B cell (primary cell): ENCODE measurements at places on chromosomes 13 and 19. TPM values are rescaled to one million over a fixed set of nuclear protein-coding genes. Genes with fewer than 3 reads are reported as not detected.

Gene KLK15
- total RNA-seq = not detected in 2 replicates

Gene ZNF14
- total RNA-seq = 21.0 and 22.5 TPM in 2 replicates

Gene PINLYP
- 0.97 and 2.9 TPM in 2 replicates for total RNA-seq

Gene ZNF304
- total RNA-seq = 16.2 and 16.9 TPM in 2 replicates

Gene NLRP4
- 0.15 and 0.19 TPM in 2 replicates for total RNA-seq

Gene REEP6
- 0.66 and 1.1 TPM in 2 replicates for total RNA-seq

Gene SNRPD2
- total RNA-seq = 353 and 368 TPM in 2 replicates

Gene IZUMO2
- total RNA-seq = not detected in 2 replicates

Gene PCCA
- 17.4 and 20.7 TPM in 2 replicates for total RNA-seq

Gene GIPC3
- total RNA-seq = 0.36 and 0.47 TPM in 2 replicates

Gene CEACAM1
- 12.8 and 14.6 TPM in 2 replicates for total RNA-seq

Gene SHANK1
- not detected in 2 replicates for total RNA-seq

Gene UCHL3
- 13.5 and 16.8 TPM in 2 replicates for total RNA-seq

Gene AKT2
- 243 and 248 TPM in 2 replicates for total RNA-seq

Gene LHFPL6
- 0.15 TPM in 1 of 2 replicates, not detected in the other for total RNA-seq

Gene MAMSTR
- 1.6 and 2.4 TPM in 2 replicates for total RNA-seq

Gene LHB
- 1.1 TPM in 1 of 2 replicates, not detected in the other for total RNA-seq

Gene PIH1D1
- 168 and 184 TPM in 2 replicates for total RNA-seq

Gene ZNF729
- total RNA-seq = not detected in 2 replicates

Gene ZNF85
- total RNA-seq = 17.1 and 20.5 TPM in 2 replicates

Gene ITGBL1
- not detected in 2 replicates for total RNA-seq

Gene ZNF320
- 33.1 and 36.0 TPM in 2 replicates for total RNA-seq

Gene SCEL
- total RNA-seq = not detected in 2 replicates

Gene KLK1
- 15.2 and 16.9 TPM in 2 replicates for total RNA-seq

Gene PRX
- 2.5 and 3.5 TPM in 2 replicates for total RNA-seq

Gene LIPE
- 46.2 and 46.9 TPM in 2 replicates for total RNA-seq

Gene CCNA1
- total RNA-seq = 0.51 and 0.69 TPM in 2 replicates

Gene FGF9
- total RNA-seq = 2.5 and 3.0 TPM in 2 replicates

Gene CAB39L
- 8.9 and 9.6 TPM in 2 replicates for total RNA-seq

Gene ZNF653
- 24.2 and 28.0 TPM in 2 replicates for total RNA-seq

Gene SAMD1
- 32.4 and 39.2 TPM in 2 replicates for total RNA-seq

Gene ERF
- total RNA-seq = 48.6 and 62.1 TPM in 2 replicates

Gene DAND5
- not detected in 2 replicates for total RNA-seq

Gene KLK11
- total RNA-seq = not detected in 2 replicates

Gene MEIS3
- not detected in 2 replicates for total RNA-seq

Gene DCUN1D2
- total RNA-seq = 38.2 and 41.3 TPM in 2 replicates

Gene UBE2L5
- total RNA-seq = 0.57 and 0.58 TPM in 2 replicates

Gene F10
- not detected in 2 replicates for total RNA-seq

Gene MLLT1
- 40.2 and 45.7 TPM in 2 replicates for total RNA-seq

Gene SYNGR4
- total RNA-seq = not detected in 2 replicates

Gene MYH14
- not detected in 2 replicates for total RNA-seq

Gene GPC6
- not detected in 2 replicates for total RNA-seq

Gene ZNF430
- 45.4 and 45.5 TPM in 2 replicates for total RNA-seq
